ENCODE measurements at places on chromosomes 1 and 21.

DNA sequence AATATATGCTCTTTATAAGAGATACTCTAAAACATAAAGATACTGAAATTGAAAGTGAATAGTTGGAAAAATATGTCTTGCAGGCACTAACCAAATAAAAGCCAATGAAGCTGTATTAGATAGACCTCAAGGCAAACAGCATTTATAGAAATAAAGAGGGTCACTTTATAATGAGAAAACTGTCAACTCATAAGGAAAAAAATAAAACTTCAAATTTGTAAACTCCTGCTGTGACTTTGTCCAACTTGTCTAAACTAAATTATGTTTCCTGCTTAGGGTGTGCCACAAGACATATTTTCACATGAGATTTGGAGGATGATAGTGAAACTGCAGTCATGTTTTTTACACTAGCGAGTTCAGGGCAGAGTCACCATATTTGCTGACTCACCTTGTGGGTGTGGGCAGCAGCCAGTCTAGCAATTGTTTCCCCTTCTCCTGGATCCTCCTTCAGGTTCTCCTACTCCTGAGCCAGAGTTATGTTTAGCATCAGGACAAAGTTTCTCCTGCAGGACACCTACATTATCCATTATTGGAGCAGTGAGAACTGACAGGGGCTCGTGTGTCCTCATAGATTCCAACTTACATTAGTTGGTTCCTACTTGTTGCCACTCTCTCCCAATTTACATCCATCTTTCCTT lies 43.8 kb downstream of the CD53 start:
- no peak for DNase-seq

DNA sequence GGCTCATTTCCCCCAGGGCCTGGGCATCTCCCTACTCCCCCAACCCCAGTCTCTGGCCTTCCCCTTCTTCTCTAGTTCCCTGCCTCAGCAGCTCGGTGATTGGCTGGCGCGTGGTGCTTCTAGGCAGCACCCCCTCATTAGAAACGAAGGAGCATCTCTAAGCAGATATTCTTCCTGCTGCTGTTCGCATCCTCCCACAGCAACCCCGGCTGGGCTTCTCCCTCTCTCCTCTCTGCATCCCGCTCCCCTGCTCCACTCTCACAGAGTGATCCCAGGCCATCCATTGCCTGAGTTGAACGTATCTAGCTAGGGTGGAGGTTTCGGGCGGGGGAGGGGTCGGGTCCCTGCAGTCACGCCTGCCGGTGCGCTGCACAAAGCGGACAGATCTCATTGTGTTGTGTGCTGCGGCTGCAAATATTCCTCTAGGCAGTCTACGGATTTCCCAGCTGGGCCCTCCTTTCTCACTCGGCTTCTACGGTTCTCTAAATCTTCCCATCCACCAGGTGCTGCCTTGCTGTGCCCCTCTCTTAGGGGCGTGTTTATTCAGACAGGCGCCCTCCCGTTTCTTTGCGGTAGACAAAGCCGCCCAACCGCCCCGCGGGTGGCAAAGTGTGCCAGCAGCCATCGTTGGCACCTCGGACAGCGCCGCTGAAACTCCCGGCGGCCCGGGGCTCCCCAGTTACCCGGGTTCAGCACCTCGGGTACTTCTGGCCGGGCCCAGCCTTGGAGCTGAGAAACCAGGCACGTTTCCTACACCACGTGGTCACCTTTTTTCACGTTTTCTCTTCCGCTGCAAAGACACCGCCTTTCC lies 2.2 kb downstream of the CACNA1E start:
- no peak for DNase-seq

GRCh38 chr1:39943471-39944290 lies 11.3 kb upstream of the MFSD2A start:
- DNase-seq = no peak

GRCh38 chr1:53838654-53838974 lies 518 bp upstream of the NDC1 start:
- no peak for DNase-seq

GRCh38 chr1:80083892-80084291 lies 1077.4 kb upstream of the ADGRL4 start:
- DNase-seq = no peak

DNA sequence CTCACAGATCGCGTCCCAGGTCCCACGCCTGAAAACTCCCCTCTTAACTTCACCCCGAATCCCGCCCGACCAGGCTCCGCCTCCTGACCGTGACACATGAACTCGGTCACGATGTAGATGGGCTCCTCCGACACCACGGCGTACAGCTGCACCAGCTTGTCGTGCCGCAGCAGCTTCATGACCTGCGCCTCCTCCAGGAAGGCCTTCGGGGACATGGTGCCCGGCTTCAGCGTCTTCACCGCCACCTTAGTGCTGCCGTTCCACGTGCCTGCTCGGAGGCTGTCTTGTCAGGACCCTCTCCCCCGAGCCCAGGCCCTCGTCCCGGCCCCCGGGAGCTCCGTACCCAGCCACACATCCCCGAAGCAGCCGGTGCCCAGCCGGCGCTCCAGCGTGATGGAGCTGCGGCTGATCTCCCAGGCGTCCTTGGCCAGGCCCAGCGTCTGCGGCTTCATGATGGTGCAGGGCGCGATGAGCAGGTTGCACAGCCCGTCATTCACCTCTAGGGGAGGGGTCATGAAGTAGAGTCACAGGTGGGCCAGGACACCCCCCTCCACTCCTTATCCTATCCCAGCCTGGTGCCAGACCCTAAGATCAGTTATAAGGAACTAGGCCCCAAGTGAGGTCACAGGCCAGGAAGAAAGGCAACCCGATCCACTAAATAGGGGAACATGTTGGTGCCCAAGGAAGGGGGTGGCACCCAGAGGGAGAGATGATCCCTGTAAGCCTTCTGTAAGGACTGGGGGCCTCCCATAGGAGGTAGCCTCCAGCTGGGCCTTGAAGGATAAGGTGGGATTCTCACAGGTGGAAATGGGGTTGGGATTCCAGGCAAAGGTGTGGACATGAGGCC lies 11.6 kb upstream of the AHDC1 start:
- no peak for DNase-seq

- no peak for DNase-seq
These were observed 2.3 kb upstream of the MKNK1 start for GRCh38 chr1:46606255-46606965.

Data from stimulated activated CD8-positive, alpha-beta memory T cell treated with anti-CD3 and anti-CD28 coated beads, Interleukin-15, amount 100 ng/mL, for 24 hours (primary cell).